ENCODE measurements at places on chromosomes 11 and 22. TPM values are rescaled to one million over a fixed set of nuclear protein-coding genes. Genes with fewer than 3 reads are reported as not detected.

DNA sequence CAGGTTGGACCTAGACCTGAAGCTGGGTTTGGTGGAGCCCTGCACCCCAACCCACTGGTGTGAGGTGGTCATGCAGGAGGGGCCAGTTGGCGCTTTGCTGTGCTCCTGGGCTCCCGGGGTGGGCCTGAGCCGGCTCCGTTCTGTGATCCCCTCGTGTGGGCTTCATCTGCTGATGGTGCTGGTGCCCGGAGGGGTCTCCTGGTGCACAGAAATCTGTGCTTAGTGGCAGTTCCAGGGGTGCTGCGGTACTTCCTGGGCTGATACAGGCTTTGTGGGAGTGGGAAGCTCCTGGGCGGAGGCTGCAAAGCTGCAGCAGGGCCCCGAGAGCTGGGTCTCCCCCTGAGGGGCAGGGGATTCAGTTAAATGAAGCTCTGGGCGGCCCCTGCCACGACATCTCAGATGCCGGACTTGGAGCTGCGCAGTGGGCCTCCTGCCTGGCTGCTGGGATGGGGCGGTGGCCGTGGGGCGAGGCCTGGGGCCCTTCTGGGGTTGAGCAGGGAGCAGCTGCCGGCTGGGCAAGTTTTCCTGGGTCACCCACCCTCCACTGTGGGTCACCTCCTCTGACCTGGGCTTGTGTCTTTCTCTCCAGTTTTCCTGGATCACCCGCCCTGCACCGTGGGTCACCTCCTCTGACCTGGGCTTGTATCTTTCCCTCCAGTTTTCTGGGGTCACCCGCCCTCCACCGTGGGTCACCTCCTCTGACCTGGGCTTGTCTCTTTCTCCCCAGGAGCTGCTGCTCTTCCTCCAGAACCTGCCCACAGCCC lies 410.5 kb downstream of the TBC1D22A start:
- peak; percentile 78 for DNase-seq
- H3K36me3 ChIP-seq = no peaks in the 10 kb centered on the region
- H3K27me3 ChIP-seq = no peaks in the 10 kb centered on the region
- no peaks in the 10 kb centered on the region for H3K4me1 ChIP-seq

DNA sequence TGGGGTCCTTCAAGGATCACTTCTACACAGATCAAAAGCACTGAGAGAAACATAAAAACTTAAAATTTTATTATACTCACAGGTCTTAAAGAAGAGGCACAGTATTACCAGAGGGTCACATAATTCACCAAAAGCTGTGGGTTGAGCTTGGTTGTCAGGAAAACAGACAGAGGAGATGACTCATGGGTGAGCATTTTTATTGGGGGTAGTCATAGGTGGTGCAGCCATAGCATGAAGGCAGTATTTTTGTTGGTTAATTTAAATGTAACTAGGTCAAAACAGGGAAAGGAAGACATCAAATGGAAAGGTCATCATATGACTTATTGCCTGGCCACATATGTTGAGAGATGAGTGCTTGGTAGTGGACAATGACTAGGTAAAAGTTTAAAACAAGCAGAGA lies 24.2 kb downstream of the OR5B17 start:
- H3K4me1 ChIP-seq = peaks cover 18% of the 10 kb centered on the region
- H3K27ac ChIP-seq = peak overlapping the region; percentile 76
- DNase-seq = peak; percentile 83
- H3K4me3 ChIP-seq = no peak overlapping the region

GRCh38 chr22:30301995-30302809 lies 12.9 kb upstream of the CASTOR1 start:
- no peak overlapping the region for H3K4me3 ChIP-seq
- H3K4me1 ChIP-seq = peaks cover 30% of the 10 kb centered on the region
- DNase-seq = no peak
- H3K36me3 ChIP-seq = peaks cover 51% of the 10 kb centered on the region

DNA sequence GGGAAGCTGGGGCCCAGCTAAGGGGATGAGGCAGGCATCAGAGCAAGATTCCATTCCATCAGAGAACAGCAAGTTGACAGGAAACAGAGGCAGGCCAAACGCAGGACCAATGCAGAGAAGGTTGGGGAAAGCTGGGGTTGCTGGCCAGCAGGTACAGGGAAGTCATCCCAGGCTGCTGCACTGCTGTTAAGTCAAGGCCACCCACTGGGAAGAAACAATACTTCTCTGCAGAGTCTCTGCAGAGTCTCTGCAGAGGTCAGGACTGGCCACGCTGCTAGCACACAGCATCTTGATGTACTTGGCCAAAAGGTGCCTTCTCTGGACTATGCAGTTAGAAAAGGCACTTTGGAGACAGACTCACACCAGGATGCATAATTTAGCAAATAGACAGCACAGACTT lies 68.5 kb upstream of the CSNK2A3 start:
- no peaks in the 10 kb centered on the region for H3K27me3 ChIP-seq
- DNase-seq = no peak

DNA sequence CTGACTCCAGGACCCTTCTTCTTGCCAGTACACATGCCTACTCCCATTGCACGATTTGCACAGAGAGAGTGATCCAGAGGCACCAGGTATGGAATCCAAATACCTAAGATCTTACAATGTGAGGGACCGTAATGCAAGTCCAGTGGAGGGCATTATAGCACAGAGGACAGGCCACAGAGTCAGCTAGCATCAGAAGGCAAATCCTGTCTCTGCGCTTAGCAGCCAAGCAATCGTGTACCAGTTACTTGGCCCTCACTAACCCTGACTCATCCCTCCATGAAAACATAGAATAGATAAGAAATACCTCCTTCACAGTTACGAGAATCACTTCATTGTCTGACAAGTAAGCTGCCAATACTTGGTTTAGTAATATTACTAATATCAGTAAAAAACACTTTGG lies 69.7 kb upstream of the SLC6A5 start:
- DNase-seq = no peak
- H3K27me3 ChIP-seq = no peaks in the 10 kb centered on the region
- no peak overlapping the region for H3K4me3 ChIP-seq
- H3K27ac ChIP-seq = no peak overlapping the region
- H3K36me3 ChIP-seq = no peaks in the 10 kb centered on the region
- H3K4me1 ChIP-seq = no peaks in the 10 kb centered on the region

DNA sequence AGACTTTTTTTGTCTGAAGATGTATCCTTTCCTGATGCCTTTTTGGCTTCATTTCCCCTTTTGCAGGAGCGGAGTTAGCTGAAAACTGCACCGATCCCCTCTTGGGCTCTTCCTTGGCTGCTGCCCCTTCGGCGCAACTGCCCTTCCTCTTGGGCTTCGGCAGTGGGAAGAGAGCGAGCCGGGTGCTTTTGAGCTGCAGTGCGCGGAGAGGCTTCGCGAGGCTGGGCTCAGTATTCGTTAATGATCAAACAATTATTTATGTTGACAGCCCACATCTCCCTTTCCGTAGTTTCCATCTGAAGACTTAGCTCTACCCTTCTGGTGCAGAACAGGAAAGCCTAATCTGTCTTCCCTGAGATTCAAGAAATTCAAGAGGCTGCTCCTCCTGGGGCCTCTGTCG lies 170.8 kb downstream of the CSNK2A3 start:
- no peak overlapping the region for H3K27ac ChIP-seq
- H3K36me3 ChIP-seq = no peaks in the 10 kb centered on the region
- H3K4me3 ChIP-seq = no peak overlapping the region
- DNase-seq = no peak

- DNase-seq = no peak
- no peaks in the 10 kb centered on the region for H3K27me3 ChIP-seq
- H3K4me3 ChIP-seq = no peak overlapping the region
- H3K4me1 ChIP-seq = no peaks in the 10 kb centered on the region
- H3K36me3 ChIP-seq = no peaks in the 10 kb centered on the region
Observed at GRCh38 chr11:39345834-39346442, 2113.5 kb downstream of the LRRC4C start.

DNA sequence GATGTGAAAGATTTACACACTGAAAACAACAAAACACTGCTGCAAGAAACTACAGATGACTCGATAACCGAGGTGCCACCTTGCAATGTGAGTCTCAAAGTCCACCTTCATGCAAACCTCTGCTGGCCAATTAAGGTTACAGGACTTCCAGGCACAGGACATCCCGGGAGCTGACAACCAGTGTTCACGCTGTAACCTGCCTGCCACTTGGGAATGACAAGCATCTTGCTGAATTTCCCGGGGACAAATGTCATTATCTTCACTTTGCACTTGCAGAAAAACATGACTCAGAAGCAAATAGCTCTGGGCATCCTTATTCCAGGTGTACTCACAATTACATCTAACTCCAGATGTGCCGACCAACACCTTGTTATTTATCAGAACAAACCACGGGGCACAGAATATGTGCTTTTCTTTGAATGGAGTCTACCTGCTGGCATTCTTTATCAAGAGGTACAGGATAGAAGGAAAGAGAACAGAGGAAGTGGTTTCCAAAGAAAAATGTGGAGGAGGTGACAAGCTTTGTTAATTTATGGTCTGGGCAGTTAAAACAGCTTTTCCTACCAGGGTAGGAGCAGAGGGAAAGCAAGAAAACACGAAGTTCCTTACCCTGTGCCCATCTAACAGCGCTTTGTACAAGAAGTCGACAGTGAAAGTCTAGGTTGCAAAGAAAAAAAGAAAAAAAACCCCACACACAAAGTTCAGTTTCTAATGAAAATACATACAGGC lies 72.3 kb downstream of the SHANK2 start:
- DNase-seq = no peak
- H3K4me1 ChIP-seq = no peaks in the 10 kb centered on the region
- H3K27me3 ChIP-seq = peaks cover 6% of the 10 kb centered on the region
- H3K4me3 ChIP-seq = no peak overlapping the region
- no peaks in the 10 kb centered on the region for H3K36me3 ChIP-seq

DNA sequence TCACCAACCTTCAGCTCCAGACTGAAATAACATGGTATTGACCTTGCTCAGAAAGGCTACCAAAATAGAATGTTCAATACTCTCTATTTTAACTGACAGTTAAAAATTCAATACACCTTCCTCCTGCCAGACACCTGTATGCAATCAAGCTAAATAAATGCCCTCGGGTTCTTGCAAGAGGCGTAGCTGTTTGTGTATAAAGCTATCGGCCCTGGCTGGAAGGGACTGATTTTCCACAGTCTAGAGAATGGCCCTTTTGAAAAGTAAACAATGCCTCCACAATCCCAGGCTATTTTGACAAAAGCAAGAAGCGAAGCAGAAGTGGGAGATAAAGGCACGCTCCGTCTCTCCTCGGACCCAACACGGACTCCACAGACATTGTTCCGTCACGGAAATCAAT lies 791.2 kb downstream of the BRD1 start:
- H3K4me3 ChIP-seq = no peak overlapping the region
- no peak overlapping the region for H3K27ac ChIP-seq
- no peaks in the 10 kb centered on the region for H3K36me3 ChIP-seq
- H3K27me3 ChIP-seq = no peaks in the 10 kb centered on the region
- peak; percentile 53 for DNase-seq
- H3K4me1 ChIP-seq = no peaks in the 10 kb centered on the region

DNA sequence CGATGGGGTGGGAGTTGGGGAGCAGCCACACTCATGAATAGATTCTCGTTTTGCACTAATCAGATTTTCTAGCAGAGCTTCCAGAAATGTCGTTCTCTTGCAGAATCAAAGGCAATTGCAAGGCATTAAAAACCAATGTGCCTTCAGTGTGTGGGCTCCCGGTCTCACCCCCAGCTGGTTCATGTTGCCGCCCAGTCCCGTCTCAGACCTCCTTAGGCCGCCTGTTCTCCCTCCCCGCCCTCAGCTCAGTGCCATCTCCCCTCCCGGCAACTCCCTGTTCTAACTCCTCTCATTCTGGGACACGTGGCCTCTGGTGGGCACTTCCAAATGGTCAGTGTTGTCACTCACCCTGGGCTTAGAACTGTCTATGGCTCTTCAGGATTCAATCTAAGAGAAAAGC lies 42.5 kb upstream of the SMIM38 start:
- H3K4me3 ChIP-seq = no peak overlapping the region
- peak; percentile 68 for DNase-seq
- peaks cover 33% of the 10 kb centered on the region for H3K27me3 ChIP-seq
- no peaks in the 10 kb centered on the region for H3K36me3 ChIP-seq
- no peak overlapping the region for H3K27ac ChIP-seq

GRCh38 chr11:134668076-134668475 lies 256.0 kb upstream of the B3GAT1 start:
- no peak overlapping the region for H3K4me3 ChIP-seq
- H3K27ac ChIP-seq = no peak overlapping the region
- H3K27me3 ChIP-seq = no peaks in the 10 kb centered on the region
- H3K36me3 ChIP-seq = no peaks in the 10 kb centered on the region

DNA sequence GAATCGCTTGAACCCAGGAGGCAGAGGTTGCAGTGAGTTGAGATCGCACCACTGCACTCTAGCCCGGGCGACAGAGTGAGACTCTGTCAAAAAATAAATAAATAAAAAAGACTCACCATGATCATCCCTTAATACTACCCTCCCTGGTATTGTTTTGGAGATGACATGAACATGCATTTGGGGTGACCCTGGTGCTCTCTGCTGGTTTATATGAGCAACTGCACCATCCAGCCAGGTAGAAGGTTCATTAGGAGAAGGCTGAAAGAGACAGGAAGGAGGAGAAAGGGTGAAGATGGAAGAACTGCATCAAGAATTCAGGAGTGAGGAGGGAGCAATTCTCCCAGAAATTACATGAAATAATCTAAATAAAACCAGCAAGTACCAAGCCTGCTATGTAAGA lies 37.8 kb downstream of the SLC5A1 start:
- no peaks in the 10 kb centered on the region for H3K36me3 ChIP-seq
- peak; percentile 73 for DNase-seq
- no peak overlapping the region for H3K4me3 ChIP-seq
- H3K27ac ChIP-seq = no peak overlapping the region
- peaks cover 10% of the 10 kb centered on the region for H3K27me3 ChIP-seq

GRCh38 chr11:113411536-113411935 lies 24.0 kb downstream of the ANKK1 start:
- H3K27ac ChIP-seq = no peak overlapping the region
- H3K4me1 ChIP-seq = no peaks in the 10 kb centered on the region
- H3K4me3 ChIP-seq = no peak overlapping the region
- H3K27me3 ChIP-seq = peaks cover 14% of the 10 kb centered on the region
- H3K36me3 ChIP-seq = no peaks in the 10 kb centered on the region

GRCh38 chr11:5671831-5672230 lies 13.0 kb downstream of the TRIM5 start:
- peaks cover 30% of the 10 kb centered on the region for H3K36me3 ChIP-seq
- DNase-seq = no peak
- peaks cover 17% of the 10 kb centered on the region for H3K4me1 ChIP-seq
- H3K27me3 ChIP-seq = no peaks in the 10 kb centered on the region
- H3K27ac ChIP-seq = peak overlapping the region; percentile 45
- no peak overlapping the region for H3K4me3 ChIP-seq

DNA sequence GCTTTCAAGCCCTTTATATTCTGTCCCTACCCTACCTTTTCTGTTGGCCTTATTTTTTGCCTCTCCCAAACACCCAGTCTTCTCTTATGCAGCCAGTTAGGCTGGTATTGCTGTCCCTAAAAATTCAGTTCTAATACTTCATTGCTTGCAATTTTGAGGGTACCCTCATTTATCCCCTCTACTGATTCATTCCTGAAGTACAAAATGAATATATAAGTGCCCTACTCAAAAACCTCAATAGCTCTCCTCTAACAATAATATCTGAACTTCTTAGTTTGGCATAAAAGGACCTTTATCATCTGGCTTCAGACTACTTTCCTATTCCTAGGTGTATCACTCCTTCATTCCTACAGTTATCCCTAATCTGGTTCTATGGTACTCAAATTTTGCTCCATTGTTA lies 5.2 kb upstream of the EIF4G2 start:
- H3K27ac ChIP-seq = no peak overlapping the region
- no peaks in the 10 kb centered on the region for H3K36me3 ChIP-seq
- DNase-seq = no peak
- H3K27me3 ChIP-seq = no peaks in the 10 kb centered on the region
- H3K4me1 ChIP-seq = peaks cover 16% of the 10 kb centered on the region

The OR5M8 gene
- not detected for total RNA-seq

The ZNF70 gene
- 6.5 TPM for total RNA-seq

The FAT3 gene
- 2.2 TPM for total RNA-seq

The TMEM191C gene
- 0.59 TPM for total RNA-seq

The FAM180B gene
- not detected for total RNA-seq

The PITPNM1 gene
- total RNA-seq = 13.3 TPM

The NRGN gene
- total RNA-seq = not detected

The SLC43A3 gene
- 61.0 TPM for total RNA-seq
